Nephron progenitor cell (in vitro differentiated cells): ENCODE measurements at places on chromosomes 12 and 14.

DNA sequence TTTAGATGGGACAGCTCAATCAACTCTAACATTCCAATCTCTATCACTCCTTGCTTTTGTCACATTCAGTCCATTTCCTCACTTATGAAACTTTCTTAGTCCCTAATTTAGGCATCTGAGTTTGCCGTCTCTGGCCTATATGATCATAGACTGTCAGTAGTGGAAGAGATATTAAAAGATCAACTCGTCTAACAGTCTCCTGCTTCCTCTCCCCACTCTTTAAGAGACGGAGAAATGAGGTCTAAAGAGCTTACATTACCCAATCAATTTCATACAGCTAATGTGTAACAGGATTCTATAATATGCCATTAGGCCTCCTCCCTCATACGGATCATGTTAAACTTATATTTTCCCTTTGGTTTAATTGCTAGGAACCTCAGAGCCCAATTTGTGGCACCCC is 6.5 kb upstream of the ATP23 start:
- DNase-seq: no peak

DNA sequence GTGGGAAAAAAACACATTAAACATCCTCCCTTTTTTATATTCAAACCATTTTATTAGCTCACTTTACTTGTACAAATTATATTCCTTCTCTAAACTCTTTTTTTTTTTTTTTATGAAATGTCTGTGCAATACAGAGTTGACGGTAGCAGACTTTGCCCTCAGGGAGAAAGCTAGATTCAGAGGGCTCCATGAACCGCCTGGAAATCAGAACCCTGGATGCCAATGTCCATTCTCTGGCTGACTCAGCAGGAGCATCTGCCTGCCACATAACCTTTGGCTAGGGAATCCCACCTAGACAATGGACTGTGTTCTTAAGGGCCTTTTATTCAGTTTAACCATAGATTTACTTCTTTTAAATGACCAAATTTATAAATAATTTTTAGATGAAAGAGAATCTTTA is 467.0 kb downstream of the MDGA2 start:
- DNase-seq: no peak

GRCh38 chr14:21204167-21205025 is 48.5 kb upstream of the OR5AU1 start:
- no peak for DNase-seq

GRCh38 chr12:12909995-12910420 is 18.6 kb downstream of the GPRC5A start:
- no peak for DNase-seq

DNA sequence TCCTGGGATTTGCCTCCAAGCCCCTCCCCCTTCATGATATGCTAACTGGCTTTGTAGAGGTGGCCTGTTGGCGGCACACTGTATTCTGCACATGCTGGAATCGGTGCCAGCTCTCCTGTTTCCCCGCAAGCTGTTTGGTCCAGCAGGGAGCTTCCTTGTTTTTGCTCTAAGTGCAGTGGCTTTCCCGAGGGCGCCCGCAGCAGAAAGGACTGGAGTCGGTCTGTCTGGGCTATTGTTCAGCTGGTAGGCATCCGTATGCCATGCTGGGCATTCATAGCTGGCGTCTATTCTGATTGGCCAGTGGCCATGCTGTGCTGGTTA is 88.9 kb upstream of the MED13L start:
- no peak for DNase-seq

GRCh38 chr12:4202918-4203317 is 70.6 kb upstream of the CCND2 start:
- no peak for DNase-seq

GRCh38 chr12:104056419-104056972 is 6.5 kb upstream of the GLT8D2 start:
- no peak for DNase-seq

GRCh38 chr14:56152221-56152620 is 34.0 kb downstream of the PELI2 start:
- DNase-seq: no peak

GRCh38 chr14:51661504-51661903 is 9.8 kb downstream of the FRMD6 start:
- no peak for DNase-seq

- no peak for DNase-seq
Measured at GRCh38 chr12:12315838-12316237, 34.2 kb downstream of the MANSC1 start.

DNA sequence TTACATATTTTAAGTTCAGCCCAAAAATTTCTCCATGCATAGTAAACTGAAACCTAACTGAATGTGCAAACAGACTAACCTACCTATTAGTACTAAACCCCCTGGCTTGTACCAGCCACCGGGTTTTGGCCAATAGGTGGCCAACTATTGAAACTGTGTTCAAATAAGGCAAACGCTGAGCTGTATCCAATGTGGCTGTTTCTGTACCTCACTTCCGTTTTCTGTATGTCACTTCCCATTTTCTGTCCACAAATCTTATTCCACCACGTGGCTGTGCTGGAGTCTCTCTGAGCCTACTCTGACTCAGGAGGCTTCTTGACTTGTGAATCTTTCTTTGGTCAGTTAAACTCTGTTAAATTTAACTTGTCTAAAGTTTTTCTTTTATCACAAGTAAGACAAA is 6.0 kb upstream of the FBXO34 start:
- no peak for DNase-seq

- DNase-seq: no peak
Measured at GRCh38 chr12:3168223-3169221, 91.3 kb downstream of the TSPAN9 start.

DNA sequence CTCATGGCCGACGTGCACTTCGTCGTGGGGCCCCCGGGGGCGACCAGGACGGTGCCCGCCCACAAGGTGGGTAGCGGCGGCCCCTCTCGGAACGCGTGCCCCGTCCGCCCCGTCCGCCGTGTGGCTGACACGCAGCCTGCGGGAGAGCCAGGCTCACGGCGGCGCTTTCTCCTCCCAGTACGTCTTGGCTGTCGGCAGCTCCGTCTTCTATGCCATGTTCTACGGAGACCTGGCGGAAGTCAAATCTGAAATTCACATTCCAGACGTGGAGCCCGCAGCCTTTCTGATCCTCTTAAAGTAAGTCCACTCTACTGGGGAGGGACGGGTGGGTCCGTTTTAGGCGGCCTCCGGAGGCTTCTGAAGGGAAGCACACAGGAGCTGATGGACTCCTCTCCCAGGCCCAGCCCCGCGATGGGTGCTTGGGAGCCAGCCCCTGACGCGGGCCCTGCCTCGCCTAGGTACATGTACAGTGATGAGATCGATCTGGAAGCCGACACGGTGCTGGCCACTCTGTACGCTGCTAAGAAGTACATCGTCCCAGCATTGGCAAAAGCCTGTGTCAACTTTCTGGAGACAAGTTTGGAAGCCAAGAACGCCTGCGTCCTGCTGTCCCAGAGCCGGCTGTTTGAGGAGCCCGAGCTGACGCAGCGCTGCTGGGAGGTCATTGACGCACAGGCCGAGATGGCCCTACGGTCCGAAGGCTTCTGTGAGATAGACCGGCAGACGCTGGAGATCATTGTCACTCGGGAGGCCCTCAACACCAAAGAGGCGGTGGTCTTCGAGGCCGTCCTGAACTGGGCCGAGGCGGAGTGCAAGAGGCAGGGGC is 1.1 kb downstream of the BTBD6 start:
- no peak for DNase-seq

DNA sequence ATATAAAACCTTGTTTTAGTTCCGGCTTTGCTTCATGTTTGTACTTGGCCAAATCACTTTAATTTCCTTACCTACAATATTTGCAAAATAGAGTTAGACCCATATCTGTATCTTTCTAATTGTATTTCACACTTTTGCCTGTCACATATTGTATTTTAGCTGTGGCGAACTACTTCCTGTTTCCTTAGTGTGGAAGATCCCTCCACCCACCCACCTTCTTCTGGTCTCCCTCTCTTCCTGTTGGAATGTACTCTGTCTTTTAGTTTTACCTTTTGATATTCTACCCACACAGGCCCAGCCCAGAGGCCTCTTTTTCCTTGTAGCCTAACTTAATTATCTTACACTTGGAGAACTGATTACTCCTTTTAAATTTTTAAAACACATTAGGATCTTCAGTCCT is 78.2 kb downstream of the SCN8A start:
- DNase-seq: no peak

- DNase-seq: no peak
Measured at GRCh38 chr12:27571463-27571862, 47.5 kb downstream of the PPFIBP1 start.

DNA sequence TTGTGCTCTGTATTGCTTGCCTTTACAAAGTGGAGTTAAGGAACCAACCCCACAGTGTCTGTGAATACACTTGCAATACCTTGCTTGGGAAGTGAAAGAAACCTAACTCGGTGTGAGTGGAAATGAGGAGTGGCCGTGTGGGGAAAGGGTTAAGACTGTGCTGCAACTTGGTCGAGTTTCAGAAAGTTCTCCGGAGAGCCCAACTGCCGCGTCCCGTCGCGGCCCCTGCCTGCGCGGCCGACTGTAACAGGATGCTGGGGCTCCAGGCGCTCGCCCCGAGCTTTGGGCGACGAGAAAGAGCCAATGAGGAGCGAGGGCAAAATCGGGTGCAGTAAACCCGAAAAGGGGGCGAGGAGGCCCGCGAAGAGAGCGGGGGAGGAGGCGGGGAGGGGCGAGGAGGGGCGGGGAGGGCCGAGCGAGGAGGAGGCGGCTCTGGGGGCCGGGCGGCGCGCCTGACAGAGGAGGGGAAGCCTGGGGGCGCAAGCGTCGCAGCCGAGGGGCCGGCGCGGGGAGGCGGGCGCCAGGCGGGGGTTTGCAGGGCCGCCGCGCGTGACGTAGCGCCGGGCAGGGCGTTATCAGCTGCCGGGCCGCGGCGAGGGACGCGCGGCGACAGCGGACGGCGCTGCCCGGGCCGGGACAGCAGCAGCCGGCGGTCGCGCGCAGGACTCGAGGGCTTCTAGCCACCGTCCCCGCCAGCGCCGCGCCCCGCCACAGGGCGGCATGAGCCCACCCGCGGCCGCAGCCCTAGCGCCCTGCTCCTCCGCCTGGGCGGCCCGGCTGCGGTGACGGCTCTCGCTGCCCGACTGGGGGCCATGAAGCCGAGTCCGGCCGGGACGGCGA is at the start of gene DACT1:
DACT1 (plus strand) TSS at position 572 of the 840 bp plus-strand sequence; CDS start at position 813, 241 bp downstream.
- DNase-seq: peak; percentile 86

DNA sequence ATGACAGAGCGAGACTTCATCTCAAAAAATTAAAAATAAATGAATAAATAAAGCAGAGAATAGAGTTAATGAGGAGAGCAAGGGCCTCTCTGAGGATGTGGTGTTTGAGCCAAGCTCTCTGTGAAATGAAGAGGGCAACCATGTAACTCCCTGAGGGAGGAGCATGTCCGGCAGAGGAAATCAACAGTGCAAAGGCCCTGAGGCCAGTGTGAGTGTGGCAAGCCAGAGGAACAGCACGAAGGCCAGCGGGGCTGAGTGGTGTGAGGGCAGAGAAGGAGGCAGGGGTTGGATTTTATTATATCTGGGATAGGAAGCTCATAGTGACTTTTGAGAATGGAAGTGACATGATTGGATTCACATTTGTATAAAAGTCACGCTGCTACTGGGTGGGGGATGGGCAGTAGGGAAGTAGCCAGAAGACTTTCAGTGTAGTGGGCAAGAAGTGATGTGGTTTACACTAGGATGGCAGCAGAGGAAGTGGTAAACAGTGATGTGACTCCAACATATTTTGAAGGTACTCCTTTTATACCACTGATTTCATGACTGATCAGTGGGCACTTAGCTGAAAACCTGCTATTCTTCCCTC is 10.3 kb upstream of the LRP1-AS start:
- DNase-seq: no peak

DNA sequence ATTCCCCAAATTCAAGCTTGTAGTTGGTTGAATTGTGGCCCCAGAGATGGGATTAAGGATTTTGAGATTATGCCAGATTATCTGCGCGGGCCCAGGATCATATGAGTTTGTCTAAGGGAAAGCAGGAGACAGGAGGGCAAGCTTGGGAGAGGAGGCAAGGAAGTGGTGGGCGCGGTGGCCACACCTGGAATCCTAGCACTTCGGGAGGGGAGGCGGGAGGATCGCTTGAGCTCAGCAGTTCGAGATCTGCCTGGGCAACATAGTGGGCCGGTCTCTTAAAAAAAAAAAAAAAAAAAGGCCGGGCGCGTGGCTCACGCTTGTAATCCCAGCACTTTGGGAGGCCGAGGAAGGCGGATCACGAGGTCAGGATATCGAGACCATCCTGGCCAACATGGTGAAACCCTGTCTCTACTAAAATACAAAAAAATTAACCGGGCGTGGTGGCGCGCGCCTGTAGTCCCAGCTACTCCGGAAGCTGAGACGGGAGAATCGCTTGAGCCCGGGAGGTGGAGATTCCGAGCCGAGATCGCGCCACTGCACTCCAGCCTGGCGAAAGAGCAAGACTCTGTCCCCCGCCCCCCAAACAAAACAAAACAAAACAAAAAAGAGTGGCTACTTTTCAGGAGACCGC is 881 bp upstream of the PUS1 start:
- no peak for DNase-seq

- DNase-seq: no peak
Measured at GRCh38 chr12:105835580-105836241, 303.0 kb downstream of the NUAK1 start.

GRCh38 chr12:90954921-90955320 is at the start of gene CCER1:
CCER1 (minus strand) TSS chr12:90955176; CDS start chr12:90954742, 434 bp downstream.
- DNase-seq: no peak

DNA sequence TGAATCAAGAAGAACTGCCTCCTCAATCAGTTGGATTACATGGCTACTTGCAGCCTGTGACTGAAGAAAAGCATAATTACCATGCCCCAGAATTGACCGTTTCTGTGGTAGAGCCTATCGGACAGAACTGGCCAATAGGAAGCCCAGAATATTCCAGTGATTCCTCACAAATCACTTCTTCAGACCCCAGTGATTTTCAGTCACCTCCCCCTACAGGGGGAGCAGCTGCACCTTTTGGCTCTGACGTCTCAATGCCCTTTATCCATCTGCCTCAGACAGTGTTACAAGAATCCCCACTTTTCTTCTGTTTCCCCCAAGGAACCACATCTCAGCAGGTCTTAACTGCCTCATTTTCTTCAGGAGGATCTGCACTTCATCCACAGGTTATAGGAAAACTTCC is 80.8 kb downstream of the RAD52 start:
- no peak for DNase-seq

GRCh38 chr14:98070536-98070935 is 1201.5 kb downstream of the BCL11B start:
- no peak for DNase-seq

DNA sequence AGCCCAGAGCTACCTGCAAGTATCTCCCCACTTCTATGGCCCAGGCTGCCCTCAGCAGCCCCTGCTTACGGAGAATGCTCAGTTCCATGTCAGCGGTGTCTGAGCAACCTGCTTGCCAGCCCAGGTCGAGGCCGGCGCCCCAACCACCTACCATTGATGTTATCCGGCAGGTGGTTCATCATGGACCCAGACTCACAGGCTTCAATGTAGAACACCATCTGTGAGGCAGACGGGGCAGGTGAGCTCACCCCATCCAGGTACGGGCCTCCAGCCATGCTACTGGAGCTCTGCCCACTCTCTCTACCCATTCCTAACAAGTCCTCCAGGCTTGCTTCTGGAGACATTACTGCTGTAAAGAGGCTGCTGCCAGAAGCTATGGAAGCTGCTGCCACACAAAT is 35.8 kb downstream of the LGMN start:
- DNase-seq: no peak
